Activated CD4-positive, alpha-beta memory T cell treated with anti-CD3 and anti-CD28 coated beads, Interleukin-2, amount 10 ng/mL, durations not matched to agents 7 days and 5 days (primary cell): ENCODE measurements at places on chromosomes 2 and 18.

DNA sequence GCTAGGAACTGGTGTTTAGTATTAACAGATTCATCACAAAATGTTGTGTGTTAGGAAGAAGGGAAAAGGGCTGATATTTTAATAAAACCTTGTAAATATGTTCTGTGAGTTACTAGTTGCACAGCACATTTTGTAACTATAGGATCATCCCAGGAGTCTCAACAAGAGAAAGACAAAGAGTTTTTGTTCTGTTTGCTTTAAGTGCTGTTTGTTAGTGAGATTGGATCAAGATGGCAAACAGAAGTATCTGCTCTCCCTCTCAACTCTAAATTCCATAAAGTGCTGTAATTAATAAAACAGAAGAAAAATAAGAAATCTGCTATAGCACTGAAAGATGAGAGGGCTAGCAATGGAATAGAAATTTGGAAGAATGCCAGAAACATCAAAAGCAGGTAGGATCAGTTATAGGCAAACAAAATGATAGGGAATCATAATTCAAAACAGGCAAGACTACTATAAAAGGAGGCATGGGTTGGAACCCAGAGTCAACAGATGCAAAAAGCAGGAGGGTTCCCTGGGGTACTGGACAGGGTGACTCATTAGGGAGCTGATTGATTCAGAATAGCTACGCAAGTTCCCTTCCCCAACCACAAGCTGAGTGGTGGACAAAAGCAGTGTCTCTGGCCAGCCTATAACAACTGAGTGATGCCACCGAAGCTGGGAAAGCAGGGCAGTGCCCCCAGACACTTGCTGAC is 75.8 kb downstream of the DYNC1I2 start:
- DNase-seq: no peak

GRCh38 chr2:51780353-51780752 is 748.4 kb upstream of the NRXN1 start:
- DNase-seq: no peak

DNA sequence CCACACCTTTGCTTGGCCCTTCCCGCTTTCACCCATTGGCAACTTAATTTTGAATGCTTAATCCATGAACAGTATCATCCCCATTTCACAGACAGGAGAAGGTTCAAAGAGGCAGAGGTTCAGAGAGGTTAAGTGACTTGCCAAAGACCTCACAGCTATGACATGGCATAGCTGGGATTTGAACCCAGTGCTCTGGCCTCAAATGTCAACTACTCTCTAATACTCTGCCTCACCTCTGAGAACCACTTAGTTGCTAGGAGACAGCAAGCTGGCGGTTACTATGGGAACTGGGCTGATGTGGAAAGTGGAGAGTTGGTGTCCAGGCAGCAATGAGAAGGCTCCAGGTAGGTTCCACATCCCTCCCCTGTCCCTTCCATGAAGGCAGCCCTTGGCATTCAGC is 15.8 kb upstream of the PRSS56 start:
- no peak for DNase-seq

- no peak for DNase-seq
Observed at GRCh38 chr2:173240083-173240482, 114.6 kb upstream of the CDCA7 start.

DNA sequence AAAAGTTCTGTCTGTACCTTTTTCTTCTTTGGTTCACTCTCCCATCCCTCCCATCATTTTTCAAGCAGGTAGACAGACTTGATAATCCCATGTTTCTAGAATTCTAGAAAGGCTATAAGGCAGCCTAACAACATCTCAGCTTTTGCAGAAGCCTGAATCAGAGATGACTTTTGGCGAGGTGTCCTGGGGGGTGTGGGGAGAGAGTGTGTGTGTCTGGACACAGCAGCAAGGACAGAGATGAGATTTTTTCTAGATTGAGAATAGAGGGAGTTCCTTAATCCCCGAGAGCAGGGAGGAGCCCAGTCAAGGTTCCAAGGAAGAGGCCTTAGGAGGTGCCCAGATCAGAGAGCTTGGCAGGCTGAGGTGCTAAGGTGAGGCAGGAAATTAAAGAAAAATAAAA is 22.0 kb upstream of the LAPTM4A start:
- DNase-seq: no peak

GRCh38 chr18:55258088-55258487 is 298.8 kb upstream of the CCDC68 start:
- DNase-seq: no peak

DNA sequence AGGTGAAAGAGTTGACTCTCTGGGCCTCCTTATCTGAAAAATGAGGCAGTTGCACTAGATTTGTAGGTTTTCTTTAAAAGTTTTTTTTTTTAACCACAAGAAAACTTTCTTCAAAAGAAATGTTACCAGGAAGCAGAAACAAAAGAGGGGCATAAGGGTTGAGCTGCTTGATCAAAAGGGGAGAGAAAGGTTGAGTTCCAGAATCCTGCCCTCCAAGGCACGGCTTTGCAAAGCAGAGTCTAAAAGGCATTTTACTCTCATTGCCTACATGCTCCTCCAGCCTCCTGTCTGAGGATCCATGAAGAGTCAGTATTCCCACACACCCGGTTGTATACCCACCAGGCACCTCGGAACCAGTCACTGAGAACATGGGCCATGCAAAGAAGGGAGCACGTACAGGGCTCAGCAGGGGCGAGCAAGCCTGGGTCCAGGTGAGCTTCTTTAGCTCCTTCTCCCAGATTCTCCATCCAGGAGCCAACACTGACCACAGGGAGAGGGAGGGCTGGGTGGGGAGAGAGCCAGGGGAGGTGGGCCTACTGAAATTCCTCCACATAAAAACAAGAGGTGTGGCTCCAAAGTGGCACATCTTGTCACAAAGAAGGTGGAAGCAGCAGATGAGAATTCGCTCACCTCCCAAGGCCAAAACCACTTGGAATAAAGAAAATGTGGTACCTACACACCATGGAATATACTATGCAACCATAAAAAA is 116.0 kb upstream of the EPC2 start:
- no peak for DNase-seq

DNA sequence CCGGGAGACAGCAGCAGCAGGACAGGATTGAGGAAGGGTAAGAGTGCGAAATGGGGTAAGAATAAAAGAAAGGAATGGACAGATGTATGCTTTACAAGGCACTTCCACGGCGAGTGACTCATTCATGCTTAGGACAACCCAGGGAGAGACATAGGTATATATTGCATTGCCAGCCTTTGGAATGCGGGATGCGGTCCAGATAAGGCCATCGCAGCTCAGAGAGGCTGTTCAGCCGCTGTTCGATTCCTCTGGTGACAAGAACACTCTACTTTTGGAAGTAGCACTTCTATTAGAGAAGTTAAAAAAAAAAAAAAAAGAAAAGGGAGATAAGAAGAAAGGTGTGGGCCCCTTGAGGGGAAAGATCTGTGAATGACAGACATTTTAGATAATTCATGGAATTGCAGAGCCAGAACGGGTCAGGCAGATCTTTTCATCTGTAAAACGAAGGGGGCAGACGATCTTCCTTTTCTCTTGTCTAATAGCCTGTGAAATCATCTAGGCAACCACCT is 819 bp upstream of the NCOA1 start:
- peak; percentile 17 for DNase-seq

GRCh38 chr2:180572346-180572745 is 408.1 kb upstream of the UBE2E3 start:
- no peak for DNase-seq

GRCh38 chr2:143977356-143977755 is 542.6 kb downstream of the ZEB2 start:
- no peak for DNase-seq

DNA sequence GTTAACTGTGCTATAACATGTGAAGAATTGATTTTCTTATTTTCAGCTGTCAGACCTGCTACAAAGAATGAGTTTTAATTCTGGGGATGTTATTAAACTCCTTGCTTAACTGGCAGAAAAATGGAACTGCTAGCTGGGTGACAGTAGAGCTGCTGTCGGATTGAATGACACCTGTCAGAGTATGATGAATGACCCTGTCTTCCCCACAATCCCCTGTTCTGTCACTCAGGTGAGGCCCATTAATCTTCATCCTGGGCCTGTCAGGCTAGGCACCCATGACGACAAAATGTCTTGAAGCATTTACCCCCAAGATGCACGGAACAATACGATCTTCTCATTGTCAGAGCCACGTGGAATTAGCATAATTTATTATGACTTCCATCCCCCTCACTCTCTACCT is 129.9 kb upstream of the ETAA1 start:
- DNase-seq: no peak

DNA sequence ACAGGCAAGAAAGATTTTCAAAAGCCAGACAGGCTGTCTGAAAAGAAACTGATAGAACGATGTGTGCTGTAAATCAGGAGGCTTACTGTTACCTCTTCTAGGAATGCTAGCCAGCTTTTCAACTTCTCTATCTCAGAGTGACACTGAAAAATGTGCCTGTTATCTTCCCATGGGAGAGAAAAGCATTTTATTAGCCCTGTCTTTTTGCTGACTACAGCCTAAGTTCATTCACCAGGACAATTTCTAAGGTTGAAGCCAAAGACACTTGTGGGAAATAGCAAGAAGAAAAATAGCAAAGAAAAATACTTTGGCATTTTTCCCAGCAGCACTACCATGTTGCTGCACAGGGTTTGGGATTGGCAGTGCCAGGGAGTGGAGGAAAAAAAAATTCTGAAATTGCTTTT is 34.0 kb downstream of the ABCB11 start:
- DNase-seq: no peak

- DNase-seq: no peak
Observed at GRCh38 chr2:76612764-76613163, 902.0 kb upstream of the GCFC2 start.

GRCh38 chr2:195838002-195838401 is 181.0 kb downstream of the SLC39A10 start:
- DNase-seq: no peak

- no peak for DNase-seq
Observed at GRCh38 chr2:158926478-158926948, 41.9 kb upstream of the TANC1 start.

DNA sequence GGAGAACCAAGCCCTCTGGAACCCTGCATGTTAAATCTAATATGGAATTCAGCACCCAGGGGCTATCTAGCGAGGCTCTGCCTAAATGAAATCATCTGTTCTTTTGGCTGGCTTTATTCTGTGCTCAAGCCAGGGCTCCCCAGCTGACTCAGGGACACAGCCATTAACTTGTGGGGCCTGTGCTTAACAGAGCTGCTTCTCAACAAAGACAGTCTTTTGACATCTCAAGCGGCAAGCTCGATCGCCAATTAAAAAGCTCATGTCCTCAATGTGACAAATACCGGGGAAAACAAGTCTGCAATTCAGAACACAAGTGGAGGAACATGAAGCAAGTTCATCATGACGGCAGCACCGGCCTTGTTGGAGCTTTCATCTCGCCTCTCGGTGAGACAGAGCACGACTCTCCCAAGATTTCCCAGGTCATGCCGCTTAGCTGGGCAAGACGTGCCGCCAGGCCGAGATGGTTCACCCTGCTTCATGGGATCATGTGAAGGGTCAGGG is 64.9 kb downstream of the KLHL29 start:
- DNase-seq: no peak

DNA sequence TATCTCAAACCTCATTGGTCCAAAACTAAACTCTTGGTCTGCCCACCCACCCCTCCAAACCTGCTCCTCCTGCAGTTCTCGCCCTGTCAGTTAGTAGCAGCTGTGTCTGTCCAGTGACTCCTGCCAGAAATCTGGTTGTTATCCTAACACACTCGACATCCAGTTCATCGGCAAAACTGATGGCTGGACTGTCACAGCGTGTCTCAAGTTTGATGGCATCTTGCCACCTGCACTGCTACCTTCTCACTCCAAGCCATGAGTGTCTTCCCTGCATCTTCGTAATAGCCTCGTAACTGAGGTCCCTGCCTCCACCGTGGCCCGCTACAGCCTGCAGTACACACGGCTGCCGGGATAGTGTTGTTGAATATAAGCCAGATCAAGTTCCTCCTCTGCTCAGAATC is 470.1 kb upstream of the RAB12 start:
- no peak for DNase-seq

DNA sequence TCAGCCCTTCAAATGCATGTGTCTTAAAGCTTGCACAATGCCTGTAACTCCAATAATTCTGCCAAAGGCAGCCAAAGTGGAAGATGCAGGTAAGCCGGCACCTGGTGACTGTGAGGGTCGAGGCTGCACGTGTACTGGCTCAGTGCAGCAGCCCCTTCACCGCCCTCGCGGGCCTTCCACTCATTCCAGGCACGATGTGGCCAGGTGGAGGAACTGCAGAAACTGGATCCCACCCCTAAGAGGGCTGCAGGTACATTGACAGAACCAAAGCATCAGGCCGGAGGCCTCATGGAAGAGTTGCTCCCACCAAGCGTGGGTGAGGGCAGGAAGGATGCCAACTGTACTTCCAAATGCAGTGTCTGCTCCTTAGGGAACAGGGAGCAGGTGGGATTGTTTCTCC is 253.4 kb downstream of the HDAC4 start:
- DNase-seq: no peak

- no peak for DNase-seq
Observed at GRCh38 chr2:150484006-150484405, 3.5 kb downstream of the RND3 start.

- no peak for DNase-seq
Observed at GRCh38 chr2:112268547-112268946, 6.8 kb upstream of the ZC3H6 start.

GRCh38 chr2:71852141-71852711 is 295.4 kb downstream of the CYP26B1 start:
- DNase-seq: no peak

DNA sequence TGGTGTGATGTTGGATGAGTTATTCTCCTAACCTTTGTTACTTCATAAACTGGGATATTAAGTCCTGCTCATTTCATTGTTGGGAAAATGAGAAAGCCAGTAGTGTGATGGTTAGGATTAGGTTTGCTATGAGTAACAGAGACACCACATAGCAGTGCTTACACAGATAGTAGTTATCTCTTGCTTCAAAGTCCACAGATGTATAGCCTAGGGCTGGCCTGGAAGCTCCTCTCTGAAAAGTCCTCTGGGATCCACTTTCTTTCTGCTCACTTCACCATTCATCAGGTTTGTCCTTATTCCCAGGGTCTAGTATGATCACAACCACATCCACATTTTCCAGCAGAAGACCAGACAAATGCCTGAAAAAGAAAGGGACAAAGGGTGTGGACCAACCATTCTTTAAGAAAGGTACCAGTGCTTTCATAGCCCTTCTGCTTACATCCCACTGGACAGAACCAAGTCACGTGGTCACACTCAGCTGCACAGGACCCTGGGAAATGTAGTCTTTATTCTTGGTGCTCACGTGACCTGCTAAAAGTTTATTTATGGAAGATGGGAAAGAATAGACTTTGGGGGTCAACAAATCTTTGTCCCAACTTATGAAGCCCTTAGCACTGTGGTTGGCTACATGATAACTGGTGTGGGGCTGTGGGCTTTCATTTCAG is 108.9 kb downstream of the INSIG2 start:
- DNase-seq: no peak

GRCh38 chr2:119149611-119150010 is 8.9 kb downstream of the C1QL2 start:
- DNase-seq: no peak

GRCh38 chr2:134465228-134466105 is 211.6 kb downstream of the MGAT5 start:
- DNase-seq: peak; percentile 3

- no peak for DNase-seq
Observed at GRCh38 chr2:101860157-101860556, 131.6 kb upstream of the IL1R2 start.
